Fibroblast of mammary gland (primary cell): ENCODE measurements at places on chromosomes 11 and 22.

- peak; percentile 74 for DNase-seq
Measured at GRCh38 chr11:8258784-8259183, 4.9 kb downstream of the LMO1 start.

- peak; percentile 48 for DNase-seq
Measured at GRCh38 chr11:114738954-114739353, 60.6 kb downstream of the NXPE2 start.

- no peak for DNase-seq
Measured at GRCh38 chr11:97742717-97743116, 1278.0 kb upstream of the CNTN5 start.

DNA sequence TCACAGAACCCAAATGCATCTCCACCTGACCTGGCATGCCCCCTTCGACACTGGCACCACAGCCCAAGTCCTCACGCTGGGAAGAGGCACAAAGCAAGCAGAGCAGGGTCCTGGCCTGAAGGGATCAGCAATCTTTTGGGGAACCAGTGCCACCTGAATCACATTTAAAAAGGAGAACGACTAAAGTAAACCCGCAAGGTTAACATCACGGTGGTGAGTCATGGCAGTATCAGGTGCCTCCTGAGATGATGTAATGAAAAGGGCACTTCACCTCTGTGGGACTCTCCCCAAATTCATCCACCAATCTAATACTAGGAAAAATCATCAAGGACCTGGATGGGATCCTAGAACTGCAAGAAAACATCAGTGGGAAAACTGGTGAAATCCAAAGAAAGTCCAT lies 44.9 kb downstream of the PACSIN2 start:
- DNase-seq: no peak

DNA sequence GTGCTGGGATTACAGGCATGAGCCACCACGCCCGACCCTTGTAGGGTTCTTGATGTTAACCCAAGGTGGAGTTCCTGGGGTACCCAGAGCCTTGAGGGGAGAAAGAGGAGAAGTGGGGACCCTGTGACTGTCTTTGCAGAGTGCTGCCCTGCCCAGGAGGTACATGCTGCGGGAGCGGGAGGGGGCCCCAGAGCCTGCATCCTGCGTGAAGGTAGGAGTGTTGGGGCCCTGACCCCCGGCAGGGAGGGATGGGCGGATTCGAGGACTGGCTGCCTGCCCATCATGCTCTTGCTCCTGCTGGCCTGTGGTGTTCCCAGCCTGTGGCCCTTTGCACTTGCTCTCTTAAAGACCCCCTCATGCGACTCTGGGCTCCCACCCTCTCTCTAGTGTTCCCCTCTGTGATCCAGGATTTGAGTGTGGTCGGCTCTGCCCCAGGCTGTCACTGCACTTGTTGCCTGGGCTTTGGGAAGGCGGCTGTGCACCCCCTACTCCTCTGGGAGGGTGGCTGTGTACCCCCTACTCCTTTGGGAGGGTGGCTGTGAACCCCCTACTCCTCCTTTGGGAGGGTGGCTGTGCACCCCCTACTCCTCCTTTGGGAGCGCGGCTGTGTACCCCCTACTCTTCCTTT lies 4.5 kb downstream of the SCO2 start:
- no peak for DNase-seq

- DNase-seq: peak; percentile 49
Measured at GRCh38 chr11:111469200-111469599, 43.0 kb downstream of the BTG4 start.

DNA sequence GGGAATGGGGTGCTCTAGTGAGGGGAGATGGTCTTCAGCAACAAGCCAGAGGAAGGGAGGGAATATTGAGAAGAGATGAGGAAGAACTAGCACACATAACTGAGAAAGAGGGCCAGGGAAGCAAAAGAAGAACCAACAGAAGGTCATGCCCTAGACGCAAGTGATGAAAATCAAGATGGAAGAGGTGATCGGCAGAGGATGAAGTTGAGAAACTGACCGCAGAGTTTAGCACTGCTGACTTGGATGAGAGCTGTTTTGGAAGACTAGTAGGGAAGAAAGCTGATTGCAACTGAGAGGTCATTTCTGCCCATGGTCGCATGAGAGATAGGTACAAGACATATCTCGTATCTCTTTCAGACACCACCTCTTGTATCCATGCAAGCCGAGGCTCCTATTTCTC lies 2.9 kb downstream of the SPINDOC start:
- no peak for DNase-seq

- no peak for DNase-seq
Measured at GRCh38 chr11:114685097-114685496, 6.8 kb downstream of the NXPE2 start.

DNA sequence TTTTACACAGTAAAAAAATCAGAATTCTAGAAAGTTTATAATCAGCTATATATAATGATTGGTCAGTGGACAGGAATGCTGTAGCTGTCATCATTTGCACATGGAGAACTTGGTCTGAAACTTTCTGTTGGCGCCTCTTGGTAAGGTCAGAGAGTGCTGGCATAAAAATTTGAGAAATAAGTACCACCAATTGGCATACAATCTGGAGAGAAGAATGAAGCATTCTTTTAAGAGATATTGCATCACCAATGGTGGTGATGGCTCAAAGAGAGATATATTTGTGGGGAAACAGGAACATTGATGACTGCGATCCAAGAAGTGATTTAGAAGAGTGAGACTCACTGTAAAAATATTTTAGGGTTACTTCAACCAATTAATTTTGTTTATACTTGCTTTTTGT lies 19.8 kb upstream of the OOSP1 start:
- peak; percentile 15 for DNase-seq

DNA sequence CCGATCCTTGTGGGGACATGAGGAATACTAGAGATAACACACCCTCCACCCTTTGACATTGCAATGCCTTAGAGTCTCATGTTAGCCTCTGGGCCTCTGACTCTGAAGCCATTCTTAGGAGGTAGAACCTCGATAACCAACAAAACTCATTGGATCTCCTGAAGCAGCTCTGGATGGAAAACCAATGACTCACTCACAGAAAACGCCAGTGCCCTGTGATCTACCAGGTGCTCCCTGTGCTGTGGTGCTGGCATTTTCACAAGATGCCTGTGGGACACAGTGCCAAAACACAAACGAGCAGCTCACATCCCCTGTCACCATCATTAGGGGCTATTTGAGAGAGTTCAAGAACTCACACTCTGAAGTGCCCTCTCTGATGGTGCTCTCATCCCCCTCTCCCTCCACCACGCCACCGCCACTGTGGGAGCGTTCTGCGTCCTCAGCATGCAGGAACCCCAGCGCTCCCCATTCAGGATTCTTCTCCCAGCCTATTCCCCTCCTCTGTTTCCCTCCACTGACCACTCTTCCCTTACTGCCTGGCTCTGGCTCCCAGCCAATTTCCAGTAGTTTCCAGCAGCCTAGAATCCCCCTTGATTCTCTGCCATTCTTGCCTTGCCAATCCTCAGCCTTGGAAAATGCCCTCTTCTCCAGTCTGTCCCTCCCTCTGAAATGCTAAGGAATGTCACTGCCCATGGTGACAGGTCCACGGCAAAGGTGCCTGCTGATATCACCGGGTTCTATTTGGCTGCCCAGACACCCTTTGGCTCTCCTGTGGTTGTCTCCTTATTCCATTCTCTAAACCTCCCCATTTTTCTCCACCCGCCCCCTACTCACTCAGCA lies 4.7 kb upstream of the POLD4 start:
- peak; percentile 50 for DNase-seq

DNA sequence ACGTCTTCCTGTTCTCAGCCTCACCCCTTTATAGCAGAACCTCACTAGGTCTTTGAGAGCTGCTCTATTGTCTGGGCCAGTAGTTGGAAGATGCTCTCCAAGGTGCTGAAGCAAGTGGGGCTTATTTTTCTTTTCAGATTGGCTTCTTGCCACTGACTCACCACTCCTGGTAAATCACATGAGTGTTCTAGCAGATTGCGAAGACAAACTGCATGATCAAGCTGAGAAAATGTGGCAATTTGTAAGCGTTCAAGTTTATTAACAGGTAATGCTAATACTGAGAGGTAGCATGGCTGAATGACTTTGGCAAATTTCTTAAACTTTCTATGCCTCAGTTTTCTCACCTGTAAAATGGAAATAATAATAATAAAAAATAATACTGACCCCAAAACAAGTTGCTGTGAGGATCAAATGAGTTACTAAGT lies 59.2 kb downstream of the CACNG2 start:
- peak; percentile 95 for DNase-seq

GRCh38 chr22:45163099-45163450 lies 650 bp upstream of the NUP50 start:
- DNase-seq: peak; percentile 53

DNA sequence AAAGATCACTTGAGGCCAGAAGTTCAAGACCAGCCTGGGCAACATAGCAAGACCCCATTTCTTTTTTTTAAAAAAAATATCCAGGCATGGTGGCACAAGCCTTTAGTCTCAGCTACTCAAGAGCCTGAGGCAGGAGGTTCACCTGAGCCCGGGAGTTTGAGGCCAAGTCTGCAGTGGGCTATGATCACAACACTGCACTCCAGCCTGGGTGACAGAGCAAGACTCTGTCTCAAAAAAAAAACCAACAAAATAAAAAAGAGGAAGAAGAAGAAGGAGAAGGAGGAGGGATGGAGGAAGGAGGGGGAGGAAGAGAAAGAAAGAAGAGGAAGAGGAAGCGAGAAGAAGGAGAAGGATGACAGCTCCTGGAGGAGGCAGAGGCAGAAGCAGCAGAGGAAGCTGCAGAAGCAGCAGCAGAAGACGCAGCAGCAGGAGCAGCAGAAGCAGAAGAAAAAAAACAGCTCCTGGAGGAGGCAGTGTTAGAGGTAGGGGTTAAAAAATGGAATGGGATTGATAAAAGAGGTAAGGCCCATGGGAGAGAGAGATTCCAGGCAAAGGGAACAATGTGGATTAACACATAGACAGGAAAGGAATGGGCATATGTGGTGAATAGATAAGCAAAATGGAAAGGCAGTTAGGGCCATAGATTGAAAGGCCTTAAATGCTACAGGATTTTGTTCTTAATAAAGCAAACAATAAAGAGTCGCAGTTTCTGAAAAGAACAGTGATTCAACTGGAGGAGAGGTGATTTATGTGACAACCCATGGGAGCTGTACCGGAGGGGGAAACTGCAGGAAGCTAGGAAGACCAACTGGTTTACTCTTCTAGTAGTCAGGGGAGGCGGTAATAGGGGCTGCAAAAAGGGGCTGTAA lies 10.9 kb downstream of the PRCP start:
- peak; percentile 32 for DNase-seq

DNA sequence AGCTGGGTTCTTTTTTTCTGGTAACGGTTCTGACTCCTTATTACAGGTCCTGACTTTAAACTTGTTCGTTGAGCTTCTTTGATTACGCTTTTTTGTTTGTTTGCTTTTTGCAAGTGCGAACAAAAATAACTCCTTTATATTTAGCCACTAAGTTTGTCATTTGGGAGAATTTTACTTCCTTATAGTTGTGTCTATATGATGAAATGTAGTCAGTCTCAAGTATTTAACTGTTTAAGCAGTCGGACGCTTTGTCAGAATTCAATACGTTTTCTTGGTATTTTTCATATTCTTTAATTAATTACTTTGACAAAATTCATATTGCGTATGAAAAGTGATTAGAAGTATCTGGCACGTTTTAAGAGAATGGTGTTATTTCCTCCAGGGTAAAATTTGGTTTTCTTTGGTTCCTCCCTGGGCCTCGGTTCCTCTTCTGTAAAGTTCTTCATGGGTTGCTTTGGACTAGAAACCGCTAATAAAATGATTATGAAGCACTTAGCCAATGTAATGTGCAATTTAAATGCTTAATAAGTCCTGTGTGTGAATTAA lies 1.3 kb downstream of the CBL start:
- no peak for DNase-seq

- peak; percentile 86 for DNase-seq
Measured at GRCh38 chr22:24390576-24390975, 36.8 kb upstream of the ADORA2A start.

DNA sequence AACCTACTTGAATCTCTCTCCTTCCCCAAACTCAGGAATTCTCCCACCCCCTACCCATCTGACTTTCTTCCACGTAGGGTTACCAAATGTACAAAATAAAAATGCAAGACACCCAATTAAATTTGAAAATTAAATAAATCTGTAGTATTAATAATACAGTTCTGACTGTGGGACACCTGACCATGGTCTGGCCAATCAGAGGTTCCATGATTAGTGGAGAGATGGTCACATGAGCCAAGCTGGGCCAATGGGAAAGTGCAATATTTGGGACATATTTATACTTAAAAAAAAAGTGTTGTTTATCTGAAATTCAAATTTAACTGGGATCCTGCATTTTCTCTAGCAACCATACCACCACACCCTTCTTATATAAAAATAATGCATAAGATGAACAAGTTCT lies 29.8 kb upstream of the ASPHD2 start:
- peak; percentile 19 for DNase-seq

DNA sequence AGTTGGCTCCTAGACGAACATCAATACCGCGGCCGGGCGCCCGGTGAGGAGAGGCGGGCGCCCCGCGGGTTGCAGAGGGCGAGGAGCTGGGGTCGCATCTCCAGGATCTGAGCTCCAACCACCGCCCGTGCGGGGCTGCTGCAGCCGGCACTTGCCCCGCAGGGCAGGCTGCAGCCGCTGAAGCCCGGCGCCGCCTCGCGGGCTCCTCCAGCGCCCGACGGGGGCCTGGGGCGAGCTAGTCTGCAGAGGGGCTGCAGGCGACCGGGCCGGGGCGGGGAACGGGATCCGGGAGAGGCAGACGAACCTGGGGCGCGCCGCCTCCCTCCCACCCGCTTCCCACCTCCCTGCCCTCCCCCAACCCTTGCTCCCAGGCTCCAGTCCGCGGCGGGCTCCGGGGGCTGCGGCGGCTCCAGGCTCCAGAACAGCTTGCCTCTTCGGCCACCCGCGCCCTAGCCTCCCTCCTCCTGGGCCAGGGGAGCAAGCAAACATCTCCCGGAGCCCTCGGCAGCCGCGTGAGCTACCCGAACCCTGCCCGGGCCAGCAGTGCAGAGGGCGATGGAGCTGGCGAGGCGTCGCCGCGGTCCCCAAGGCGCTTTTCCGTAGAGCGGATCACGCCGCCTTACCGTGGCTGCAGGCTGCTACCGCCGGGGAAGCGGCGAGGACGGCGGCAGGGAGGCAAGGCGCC lies 802 bp downstream of the TENM4 start:
- no peak for DNase-seq

GRCh38 chr11:87036756-87037449 lies 831 bp upstream of the TMEM135 start:
- DNase-seq: no peak

DNA sequence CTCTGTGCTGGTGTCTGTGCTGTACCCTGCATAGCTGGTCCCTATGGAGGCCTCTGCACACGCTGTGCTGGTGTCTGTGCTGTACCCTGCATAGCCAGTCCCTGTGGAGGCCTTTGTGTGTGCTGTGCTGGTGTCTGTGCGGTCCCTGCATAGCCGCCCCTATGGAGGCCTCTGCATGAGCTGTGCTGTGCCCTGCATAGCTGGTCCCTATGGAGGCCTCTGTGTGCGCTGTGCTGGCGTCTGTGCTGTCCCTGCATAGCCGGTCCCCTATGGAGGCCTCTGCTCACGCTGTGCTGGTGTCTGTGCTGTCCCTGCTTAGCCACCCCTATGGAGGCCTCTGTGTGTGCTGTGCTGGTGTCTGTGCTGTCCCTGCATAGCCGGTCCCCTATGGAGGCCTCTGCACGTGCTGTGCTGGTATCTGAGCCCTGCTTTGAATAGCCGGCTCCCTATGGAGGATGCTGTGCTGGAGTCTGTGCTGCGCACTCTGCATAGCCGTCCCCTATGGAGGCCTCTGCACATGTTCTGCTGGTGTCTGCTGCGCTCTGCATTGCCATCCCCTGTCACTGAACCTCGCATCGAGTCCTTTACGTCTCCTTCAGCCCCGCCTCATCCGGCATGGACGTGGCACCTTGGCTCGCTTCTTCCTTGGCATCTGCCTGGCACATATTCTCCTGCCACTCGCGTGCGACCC lies 6.2 kb downstream of the NADSYN1 start:
- no peak for DNase-seq
